ENCODE measurements at places on chromosomes 2 and 18. TPM values are rescaled to one million over a fixed set of nuclear protein-coding genes. Genes with fewer than 3 reads are reported as not detected.

FEV gene
- not detected for total RNA-seq

ALLC gene
- total RNA-seq: not detected

ANKRD29 gene
- 9.5 TPM for total RNA-seq

PRKAG3 gene
- not detected for total RNA-seq

C2orf66 gene
- 1.8 TPM for total RNA-seq

ZNF396 gene
- 3.8 TPM for total RNA-seq

DNA sequence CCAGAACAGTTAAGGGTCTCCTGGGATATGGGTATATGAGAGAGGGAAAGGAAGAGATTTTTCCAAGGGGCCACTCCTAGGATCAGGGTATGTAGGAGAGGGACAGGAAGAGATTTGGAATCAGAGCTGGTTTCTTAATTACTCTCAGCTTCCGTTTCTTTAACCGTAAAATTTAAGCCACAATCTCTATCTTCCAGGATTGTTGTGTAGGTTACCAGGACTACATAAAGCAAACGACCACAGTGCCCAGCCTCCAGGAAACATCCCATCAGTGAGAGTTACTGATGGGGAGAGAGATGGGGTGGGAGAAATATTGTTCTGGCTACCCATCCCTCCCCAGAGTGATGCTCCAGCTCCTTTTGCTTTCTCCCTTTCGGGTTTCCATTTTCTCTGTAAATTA, 114.6 kb upstream of the THUMPD2 start:
- DNase-seq: no peak

DNA sequence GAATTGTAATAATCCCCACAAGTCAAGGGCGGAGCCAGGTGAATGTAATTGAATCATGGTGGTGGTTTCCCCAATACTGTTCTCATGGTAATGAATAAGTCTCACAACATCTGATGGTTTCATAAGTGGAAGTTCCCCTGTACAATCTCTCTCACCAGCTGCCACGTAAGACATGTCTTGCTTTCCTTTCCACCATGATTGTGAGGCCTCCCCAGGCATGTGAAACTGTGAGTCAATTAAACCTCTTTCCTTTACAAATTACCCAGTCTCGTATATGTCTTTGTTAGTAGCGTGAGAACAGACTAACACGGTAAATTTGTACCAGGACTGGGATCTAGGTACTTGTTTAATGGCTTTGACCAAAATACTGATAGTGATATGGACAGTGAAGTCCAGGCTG, 744.3 kb upstream of the REG3G start:
- DNase-seq: no peak

DNA sequence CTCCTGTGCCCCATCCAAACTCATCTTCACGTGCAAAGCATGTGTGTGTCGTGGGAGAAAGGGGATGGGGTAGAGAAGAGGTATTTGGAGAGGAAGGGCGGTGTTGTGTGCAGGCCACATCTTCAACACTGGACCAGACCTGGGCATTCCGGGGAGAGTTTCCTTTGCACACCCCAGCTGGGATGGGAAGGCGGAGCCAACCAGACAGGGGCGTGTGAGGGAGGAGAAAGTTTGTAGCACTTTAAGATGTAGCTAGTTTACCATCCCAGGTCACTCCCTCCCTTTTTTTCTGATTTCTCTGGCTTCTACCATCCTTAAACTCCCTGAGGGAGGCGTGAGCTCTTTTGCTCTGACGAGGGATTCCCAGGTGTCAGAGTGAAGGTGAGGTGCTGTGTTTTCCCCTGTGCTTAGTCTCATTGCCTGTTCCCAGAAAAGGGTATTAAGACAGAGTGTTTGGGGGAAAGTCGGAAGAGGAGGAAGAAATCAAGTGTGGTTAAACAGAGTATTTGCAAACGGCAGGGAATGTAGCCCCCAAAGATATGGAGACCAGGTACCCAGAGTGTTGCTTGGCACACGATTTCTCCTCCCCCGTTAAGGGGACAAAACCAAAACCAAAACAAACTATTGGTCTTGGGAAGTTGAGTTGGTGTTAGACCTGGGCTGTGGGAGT, 1.6 kb downstream of the SETBP1 start:
- DNase-seq: no peak

DNA sequence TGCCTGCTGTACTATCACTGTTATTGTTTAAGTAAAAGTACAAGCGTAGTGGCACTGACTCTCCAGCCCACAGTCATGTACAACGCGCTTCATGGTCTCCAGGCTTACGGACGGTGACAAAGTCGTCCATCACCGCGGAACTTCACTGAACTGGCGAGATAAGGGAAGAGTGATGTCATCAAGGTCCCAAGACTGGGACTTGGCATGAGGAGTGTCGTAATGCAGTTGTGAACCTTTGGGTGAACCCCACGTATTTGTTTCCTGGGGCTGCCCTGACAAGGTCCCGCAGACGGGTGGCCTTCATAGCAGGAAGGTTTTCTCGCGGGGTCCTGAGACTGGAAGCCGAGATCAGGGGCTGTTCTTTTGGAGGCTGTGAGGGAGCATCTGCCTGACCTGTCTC, 17.3 kb downstream of the NFATC1 start:
- no peak for DNase-seq

- no peak for DNase-seq
Measured at GRCh38 chr2:216008387-216008786, 5.0 kb downstream of the MREG start.

- no peak for DNase-seq
Measured at GRCh38 chr2:141570474-141571131, 560.2 kb downstream of the LRP1B start.

- DNase-seq: peak; percentile 21
Measured at GRCh38 chr2:210224941-210225672, at the start of gene ACADL. TSS of gene ACADL (minus strand) at chr2:210225447. CDS start at chr2:210225263, 184 bp downstream.

- no peak for DNase-seq
Measured at GRCh38 chr18:26004832-26005231, 85.6 kb downstream of the SS18 start.
